Hematopoietic multipotent progenitor cell treated with erythropoietin and hydrocortisone succinate and interleukin-3 and kit ligand, for 6 days (in vitro differentiated cells): ENCODE measurements at places on chromosomes 12 and 14.

GRCh38 chr12:67161322-67161918, 107.7 kb upstream of the CAND1 start:
- peak; percentile 62 for DNase-seq

- no peak for DNase-seq
Measured at GRCh38 chr12:39638178-39638577, 18.6 kb upstream of the ABCD2 start.

DNA sequence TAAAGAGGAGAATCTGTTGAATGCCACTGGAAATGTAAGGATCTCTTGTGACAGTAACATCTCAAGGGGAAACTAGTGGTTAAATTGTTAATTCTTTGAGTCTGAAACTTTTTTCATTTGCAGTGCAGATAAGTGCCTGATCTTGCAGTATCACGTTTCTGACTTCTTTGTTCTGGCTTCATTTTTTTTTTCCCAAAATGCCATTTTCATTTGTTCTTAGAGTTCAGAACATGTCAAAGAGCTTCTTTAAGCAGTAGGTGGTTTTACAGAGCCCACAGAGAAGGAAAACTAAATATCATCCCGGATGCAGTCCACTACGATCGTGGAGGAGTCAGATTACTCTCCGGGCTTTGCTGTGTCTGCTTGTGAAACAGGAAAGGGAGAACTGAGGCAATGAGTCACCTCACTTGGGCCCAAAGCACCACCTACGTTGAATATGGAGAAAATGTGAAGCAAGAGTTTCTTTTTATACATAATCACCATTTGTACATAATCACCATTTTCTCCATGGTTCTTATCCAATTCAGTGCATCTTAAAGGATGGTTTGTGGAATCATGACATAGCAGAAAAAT, 43.9 kb downstream of the HMGA2 start:
- no peak for DNase-seq

DNA sequence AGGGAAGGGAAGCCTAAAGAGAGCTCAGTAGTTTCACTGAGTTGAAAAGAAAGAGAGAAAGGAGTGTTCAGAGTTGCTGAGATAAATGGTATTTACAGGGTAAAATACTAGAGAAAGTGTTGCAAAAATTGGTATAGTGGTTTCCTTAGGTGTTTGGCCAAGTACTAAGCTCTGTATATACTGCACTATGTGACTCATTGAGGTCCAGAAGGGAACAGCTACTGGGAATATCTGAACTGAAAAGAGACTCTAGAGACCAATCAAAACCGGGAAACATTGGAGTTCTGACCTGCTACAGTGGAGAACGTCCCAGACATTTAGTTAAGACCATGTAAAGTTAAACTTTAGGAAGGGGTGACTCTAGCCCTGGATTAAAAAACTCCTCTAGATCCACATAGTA, 42.7 kb upstream of the ALX1 start:
- DNase-seq, result no peak

- DNase-seq, result no peak
Measured at GRCh38 chr12:122195405-122195804, 8.1 kb upstream of the B3GNT4 start.

- no peak for DNase-seq
Measured at GRCh38 chr14:102926104-102926503, 3.6 kb downstream of the AMN start.

DNA sequence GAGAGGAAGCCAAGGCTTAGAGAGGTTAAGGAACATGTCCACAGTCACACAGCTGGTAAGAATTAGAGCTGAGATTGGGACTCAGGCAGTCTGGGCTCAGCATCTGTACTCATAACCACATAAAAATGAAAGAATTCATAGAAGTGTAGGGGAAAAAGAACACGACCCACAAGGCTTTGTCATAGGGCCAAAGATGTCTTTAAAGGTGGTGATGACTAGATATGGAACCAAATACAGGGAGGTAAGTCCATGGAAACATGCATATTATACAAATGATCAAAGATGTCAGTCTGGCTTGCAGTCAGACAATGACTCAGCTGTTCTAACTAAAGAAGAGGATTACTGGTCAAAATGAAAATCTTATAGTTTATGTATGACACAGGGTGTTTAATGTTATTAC, 7.2 kb upstream of the SSPN start:
- peak; percentile 9 for DNase-seq

GRCh38 chr14:30966415-30967363, 58.8 kb upstream of the AP4S1 start:
- peak; percentile 30 for DNase-seq

- DNase-seq, result no peak
Measured at GRCh38 chr14:72881543-72881942, 12.4 kb downstream of the DPF3 start.

DNA sequence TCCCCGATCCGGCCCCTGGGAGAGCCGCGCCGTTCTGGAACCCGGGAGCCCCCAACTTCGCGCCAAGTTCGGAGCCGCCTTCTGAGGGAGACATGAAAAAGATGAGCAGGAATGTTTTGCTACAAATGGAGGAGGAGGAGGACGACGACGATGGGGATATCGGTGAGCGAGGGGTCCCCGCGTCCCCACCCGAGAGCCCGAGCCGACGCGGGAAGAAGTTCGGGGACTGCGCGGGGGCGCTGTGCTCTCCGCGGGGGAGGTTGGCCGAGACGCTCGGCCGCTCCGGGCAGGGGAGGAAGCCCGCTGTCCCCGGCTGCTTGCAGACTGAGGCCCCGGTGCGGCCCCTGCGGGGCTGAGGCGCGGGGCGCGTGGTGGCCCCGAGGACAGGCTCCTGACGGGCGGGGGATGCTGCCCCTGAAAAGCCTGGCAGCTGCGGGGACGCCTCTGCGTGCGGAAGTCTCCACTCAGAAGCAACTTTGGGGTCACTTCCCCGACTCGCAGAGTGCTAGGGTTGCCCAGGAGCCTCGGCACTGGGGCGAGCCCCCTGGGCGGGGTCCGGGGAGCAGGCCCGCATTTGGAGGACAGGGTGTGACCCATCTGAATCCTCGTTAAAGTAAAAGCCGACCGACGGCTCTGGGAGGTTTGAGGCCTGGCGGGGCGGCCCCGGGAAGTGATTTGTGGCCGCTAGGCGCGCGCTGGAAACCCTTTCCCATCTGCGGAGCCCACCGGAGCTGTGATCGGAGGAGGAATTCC, 511 bp downstream of the ANO6 start:
- peak; percentile 68 for DNase-seq

DNA sequence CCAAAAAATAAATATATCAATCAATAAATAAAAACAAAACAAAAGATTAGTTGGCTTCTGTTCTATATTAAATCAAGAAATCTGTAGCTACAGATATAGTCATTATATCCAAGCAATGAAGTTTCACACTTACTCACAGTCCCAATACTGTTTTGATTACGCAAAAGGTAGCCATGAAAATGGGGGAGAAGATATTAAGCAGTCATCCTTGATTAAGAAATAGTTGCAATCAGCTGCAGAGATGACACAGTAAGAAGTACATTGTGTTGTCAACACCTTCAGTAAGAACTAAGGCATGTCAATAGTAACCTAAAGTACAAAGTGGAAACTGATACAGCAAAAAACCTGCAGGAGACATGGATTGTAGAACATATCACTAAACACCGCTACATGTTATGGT, 11.0 kb upstream of the RHOJ start:
- no peak for DNase-seq

DNA sequence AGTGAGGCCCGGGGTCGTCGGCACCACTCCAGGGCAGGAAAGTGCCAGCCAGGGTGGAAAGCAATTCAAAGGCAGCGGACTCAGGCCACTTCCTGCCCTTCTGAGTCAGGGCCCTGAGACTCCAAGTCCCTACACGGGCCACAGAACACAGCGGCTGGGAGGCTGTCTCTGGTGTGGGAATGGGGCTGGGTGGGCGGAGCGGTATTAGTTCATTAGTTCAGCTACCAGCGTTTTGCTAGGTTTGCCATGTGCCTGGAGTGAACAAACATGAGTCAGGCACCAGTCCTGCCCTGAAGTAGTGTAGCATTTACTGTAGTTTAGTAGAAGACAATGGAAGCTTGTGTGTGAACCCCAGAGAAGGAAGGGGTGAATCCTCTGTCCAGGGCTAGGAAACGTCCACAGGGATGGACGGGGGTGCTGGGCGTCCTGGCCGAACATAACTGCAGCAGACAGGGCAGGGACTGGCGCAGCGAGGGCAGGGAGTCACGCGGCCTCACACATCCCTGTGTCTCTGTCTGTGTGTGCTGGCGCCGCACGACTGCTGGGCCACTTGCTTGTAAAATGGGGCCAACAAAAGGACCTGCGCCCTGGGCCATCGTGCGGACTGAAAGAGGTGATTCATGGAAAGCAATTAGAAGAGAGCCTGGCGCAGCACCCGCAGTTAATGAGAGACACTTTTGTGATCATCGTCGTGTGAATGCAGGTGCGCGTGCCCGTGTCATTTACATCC, 186.4 kb upstream of the PRMT8 start:
- DNase-seq, result no peak

DNA sequence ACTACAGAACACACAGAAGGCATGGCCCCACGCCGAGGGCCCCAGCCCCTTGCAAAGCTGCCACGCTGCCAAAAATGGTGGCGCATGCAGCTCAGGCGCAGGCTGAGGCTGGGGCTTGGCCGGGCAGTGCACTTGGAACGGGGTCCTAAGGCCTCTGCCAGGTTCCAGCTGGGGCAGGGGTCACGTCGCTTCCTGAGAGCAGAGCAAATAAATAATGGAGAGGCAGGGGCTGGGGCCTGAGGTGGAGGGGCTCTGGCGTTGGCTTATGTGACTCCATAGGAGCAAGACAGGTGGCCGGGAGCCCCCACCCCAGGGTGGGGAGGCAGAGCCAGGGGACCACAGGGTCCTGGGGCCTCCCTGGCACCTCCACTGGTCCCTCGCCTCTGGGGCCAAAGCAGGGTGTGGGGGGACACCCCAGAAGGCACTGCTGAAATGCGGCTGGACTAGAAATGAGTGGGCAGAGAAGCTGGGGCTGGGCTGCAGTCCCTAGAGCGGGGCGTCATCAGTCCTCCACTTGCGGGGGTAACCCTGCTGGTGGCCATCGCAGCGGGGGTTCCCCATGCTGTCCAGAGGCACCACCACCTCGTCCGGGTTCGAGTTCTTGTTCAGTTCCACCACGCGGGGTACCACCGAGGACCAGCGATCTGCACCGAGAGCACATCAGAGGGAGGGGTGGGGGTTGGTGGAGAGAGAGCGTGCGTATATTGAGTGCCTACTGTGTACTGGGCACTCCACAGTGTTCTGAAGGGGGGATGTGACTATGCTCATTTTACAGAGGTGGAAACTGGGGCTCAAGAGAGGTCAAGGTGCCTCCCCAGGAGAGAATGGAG, 49.8 kb downstream of the TRPV4 start:
- no peak for DNase-seq

GRCh38 chr12:94245631-94246383, 97.4 kb downstream of the PLXNC1 start:
- DNase-seq, result no peak

DNA sequence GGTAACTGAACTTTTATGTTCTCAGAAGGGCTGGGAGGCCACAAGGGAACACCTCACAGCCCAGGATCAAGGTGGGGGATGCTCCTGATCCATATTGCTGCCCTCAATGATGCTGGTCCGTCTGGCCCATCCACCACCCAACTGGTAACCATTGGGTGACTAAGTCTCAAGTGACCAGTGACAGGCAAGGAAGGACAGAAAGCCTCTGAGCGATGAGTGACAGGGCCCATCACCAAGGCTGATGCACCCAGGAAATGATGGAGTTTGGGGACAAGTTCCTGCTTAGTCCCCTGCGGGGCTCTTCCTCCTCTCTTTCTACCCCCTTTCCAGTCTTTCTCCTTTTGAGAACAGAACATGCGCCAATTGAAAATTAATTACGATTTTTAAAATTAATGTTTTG, 2.6 kb upstream of the MMP19 start:
- no peak for DNase-seq

GRCh38 chr12:105051981-105052380, 32.3 kb downstream of the ALDH1L2 start:
- no peak for DNase-seq

DNA sequence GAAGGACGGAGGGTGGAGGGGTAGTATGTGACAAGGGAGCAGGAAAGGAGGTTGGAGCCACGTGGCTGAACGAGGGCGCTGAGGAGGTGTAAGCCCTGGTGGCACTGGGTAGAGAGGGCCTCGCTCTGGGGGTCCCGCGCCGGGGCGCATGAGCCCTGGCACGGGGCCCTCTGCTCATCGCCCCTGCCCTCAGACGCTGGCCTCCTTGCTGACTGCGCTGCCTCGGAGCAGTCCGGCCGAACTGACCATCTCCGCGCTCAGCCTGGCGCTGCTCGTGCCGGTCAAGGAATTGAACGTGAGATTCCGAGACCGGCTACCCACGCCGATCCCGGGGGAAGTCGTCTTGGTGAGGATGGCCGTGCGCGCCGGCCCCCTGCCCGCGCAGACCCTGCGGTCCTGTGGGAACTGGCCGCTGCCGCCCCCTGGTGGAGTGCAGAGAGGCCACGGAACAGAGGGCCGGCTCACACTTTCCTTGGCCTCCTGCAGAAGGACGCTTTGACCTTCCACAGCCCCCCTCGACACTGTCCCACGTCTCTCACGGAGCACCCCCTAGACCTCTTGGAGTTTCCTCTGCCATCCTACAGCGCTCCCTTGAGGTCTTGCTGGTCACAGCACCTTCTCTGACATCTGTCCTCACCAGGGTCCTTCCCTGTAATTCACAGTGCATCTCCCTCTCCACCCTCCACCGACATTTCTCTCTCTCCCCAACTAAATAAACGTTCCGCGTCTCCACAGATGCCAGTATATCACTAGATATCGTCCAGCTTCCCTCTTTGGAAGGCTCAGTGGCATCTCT, 10.5 kb downstream of the ARHGEF25 start:
- peak; percentile 68 for DNase-seq

DNA sequence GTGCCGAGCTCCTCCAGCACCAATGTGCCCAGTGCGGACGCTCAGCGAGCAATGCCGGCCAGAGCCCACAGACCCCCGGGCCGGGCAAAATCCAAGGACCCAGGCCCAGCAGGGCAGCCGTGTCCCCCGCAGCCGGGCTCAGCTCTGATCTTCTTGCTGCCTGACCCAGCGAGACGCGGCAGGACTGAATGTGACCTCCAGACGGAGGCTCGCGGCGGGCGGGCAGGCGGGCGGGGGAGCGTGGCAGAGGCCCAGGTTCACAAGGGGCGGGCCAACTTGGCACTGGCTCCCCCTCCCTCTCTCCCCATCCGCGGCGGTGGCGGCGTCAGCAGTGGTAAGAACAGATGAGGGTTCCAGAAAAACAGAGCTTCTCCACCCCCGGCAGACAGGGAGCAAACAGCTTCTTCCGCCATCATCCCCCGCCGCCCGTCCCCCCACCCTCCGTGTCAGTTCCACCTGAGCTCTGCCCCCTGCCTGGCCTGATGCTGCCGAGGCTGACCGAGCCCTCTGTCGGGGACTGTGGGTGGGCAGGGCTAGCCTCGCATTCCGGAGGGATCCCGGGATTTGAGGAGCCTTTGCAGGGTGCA, 94.3 kb downstream of the RFLNA start:
- DNase-seq, result peak; percentile 82
